ENCODE measurements at places on chromosomes 5 and 9.

DNA sequence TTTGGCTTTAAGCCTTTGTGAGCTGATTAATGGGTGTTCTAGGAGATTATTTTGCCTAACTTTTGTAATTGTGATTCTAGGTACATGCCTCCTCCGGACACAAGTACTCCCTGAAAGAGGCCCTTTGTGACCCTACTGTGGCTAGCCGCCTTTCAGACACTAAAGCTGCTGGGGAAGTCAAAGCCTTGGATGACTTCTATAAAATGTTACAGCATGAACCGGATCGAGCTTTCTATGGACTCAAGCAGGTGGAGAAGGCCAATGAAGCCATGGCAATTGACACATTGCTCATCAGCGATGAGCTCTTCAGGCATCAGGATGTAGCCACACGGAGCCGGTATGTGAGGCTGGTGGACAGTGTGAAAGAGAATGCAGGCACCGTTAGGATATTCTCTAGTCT lies 13.6 kb downstream of the ITGA1 start:
- no peak for DNase-seq

DNA sequence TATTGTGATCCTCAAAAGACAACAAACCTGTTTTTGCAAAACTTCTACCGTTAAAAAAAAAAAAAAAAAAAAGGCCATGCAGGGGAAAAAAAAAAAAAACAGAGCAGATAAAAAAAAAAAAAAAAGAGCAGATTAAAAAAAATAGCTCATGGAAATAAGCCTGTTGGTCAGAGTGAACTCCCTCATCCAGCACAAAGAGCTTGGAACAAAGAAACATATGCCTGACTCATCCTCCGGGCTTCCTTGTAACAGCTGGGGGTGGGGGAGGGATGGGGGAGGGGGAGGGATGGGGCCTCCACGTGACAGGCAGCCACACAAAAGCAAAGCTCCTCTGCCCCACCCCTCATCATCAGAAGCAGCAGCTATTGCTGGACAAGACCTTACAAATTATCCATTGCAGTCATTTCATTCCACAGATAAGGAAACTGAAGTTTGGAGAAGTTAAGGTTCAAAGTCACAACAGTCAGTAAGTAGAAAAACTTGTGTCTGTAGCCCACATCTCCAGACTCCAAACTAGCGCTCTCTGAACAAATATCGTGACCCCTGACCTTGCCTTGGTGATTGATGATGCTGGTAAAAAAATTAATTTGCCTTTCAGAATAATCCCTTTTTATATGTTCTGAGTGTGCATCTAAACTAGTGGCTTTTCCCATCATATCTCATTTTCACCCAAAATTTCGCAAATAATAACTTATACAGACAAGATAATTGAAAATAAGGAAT lies 38.9 kb downstream of the SLC35D2 start:
- no peak for DNase-seq

GRCh38 chr5:15797116-15797515 lies 297.1 kb downstream of the FBXL7 start:
- no peak for DNase-seq

DNA sequence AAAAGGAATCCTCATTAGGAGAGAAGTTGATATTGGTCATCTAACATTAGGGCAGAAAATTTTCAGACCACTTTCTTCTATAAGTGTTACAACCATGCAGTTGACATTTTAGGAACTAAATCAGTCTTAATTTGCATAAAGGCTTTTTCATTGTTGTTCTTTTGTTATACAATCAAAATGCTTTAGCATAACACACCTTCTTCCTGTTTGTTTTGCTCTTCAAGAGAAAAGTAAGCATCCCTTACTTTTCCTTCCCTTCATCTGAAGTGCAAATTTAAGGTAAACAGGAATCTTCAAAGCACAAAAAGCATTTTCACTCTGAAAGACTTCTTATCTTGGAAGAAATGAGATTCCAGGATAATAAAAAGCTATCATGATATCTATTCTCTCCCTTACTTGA lies 273.6 kb downstream of the PTPRD start:
- DNase-seq = no peak
